Stimulated activated CD4-positive, alpha-beta T cell treated with anti-CD3 and anti-CD28 coated beads, Interleukin-1b, Interleukin-23, amount 100 ng/mL, for 1 hour (primary cell): ENCODE measurements at places on chromosomes 2 and 18.

- no peak for DNase-seq
Observed at GRCh38 chr2:206955253-206955652, 15.9 kb downstream of the CPO start.

DNA sequence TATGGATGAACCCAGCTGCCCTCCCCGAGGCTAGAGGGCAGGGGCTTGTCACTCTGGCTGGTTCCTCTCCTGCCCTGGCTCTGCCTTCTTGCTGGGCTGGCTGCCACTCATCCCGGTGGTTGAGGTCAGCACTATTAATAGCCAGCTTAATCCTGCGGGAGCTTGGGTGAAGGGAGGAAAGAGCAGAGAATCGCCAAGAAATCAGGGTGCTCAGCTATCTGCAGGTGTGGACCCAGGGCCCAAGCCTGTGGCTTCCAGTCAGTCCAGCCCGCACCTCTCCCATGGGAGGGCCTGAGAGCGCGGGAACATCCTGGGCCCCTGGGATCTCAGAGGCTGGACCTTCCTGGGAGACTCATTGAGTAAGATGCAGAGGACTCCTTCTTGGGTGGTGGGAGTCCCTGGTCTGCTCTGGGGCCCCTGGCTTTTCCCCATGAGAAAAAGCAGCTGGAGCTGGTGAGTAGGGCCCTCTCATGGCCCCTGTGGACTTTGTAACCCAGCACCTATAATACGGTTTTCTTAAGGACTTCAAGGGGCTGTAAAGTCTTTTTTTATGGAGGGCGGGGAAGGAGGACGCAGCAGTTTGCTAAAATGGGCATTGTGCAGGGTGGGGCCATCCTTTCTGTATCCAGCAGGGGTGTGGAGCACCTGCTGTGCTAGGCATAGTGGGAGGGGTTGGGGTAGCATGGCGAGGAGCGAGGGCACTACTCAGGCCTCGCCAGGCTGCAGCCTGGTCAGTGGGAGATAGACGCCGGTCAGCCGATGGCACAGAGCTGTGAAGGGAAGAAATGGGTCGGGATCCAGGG is 27.4 kb upstream of the CNNM3 start:
- no peak for DNase-seq

DNA sequence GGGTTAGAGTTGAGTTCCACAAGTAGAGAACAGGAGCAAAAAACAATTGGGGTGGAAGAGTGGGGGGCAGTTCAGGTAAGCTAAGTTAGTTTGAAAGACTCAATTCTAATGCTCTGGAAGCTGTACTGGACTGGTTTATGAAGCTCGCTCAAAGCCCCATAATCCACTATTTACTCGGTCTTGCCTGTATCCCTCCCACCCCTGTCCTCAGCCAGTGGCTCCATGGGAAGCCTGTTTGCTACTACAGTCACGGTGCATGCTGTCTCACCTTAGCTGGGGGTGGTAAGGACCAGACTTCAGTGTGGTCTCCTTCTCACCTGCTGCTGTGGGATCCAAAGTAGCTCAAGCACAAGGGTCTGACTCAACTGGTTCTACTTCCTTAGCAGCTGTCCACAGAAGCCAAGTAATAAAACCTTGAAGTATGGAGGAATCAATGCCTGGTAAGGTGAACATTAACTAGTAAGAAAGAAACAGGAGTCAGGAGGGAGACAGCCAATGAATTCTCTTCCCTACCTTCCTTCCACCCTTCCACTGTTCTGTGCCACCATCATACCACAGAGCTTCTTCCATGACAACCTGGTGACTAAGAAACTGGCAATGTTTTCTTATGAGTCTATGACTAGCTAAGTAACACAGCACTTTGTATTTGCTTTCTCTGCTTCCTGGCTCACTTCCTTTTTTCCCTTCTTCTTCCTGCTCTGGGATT is 230.8 kb downstream of the SRBD1 start:
- no peak for DNase-seq

- DNase-seq, result no peak
Observed at GRCh38 chr2:15120631-15121030, 440.5 kb downstream of the NBAS start.
